Activated CD4-positive, CD25-positive, alpha-beta regulatory T cell treated with anti-CD3 and anti-CD28 coated beads, Interleukin-2, amount 50 U/mL, for 24 hours (primary cell): ENCODE measurements at places on chromosomes 3 and 15.

GRCh38 chr15:91929509-91929908 lies 76.0 kb downstream of the SLCO3A1 start:
- no peak for ATAC-seq

- no peak for ATAC-seq
Observed at GRCh38 chr3:64149886-64150285, 75.4 kb downstream of the PRICKLE2 start.

DNA sequence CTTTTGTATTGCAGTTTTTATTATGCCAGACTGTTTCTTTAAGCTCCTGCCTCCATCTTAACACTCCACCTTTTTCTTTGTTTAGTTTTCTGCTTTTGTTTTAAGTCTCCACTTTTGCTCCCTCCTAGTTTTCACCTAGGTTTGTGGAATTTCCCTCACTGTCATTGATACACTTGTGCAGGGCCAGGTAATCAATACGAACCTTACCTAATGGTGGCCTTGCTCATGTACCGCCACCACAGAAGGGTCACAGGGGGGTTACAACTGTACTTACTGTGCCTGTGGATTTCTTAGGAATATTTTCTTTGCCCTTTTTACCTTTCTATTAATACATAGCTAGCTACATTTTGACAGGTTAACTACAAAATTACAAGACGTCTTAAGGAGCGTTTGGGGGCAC lies 43.4 kb upstream of the TPM1 start:
- no peak for ATAC-seq

DNA sequence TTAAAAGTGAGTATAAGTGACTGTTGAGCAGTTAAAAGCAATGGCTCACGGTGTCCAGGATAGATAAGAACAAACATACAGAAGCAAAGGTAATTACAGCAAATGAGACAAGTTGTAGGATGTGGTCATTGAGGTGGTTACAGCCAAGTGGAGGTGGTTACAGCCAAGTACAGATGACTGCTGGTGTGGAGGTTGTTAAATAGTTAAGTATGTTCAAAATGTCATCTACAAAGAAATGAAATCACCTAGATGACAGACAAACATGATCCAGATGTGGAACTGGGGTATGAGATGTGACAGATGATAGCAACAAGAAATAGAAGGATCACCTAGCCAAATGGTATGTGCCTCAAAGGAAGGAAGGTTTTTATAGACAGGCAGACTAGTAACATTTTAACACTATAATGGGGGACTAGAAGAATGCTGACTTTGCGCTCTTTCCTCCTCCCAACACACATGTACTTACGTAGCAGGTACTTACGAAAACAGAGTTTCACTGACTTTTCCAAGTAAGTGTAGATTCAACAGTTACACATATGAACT lies 6.8 kb upstream of the ANKRD28 start:
- peak; percentile 35 for ATAC-seq
